Right renal cortex interstitium (tissue), 3 donors: ENCODE measurements at places on chromosomes 4 and X.

DNA sequence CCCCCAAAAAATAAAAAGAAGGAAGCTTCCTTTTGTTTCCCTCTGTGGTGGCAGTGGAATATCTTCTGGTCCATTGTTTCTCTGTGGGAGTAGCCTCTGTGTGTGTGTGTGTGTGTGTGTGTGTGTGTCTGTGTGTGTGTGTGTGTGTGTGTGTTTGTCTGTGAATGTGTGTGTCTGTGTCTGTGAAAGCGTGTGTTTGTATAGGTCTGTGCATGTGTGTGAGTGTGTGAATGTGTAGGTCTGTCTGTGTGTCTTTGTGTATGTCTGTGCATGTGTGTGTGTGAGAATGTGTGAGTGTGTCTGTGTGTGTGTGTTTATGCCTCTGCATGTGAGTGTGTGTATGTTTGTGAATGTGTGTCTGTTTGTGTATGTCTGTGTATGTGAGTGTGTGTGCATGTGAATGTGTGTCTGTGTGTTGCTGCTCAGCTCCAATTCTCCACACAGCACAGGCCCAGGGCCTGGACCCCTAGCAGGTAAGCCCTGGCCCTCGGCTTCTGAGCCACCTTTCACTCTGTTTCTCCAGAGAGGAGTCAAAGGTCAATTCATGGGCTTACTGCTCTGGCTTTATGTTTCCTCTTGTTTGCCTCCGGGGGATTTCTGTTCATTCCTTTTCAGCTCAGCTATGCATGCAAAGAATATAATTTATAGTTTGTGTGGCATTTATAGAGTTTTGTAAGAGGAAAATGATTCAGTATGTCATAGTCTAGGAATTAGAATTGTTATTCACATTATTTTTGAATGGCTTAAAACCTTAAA lies 89.8 kb downstream of the UCHL1 start:
- DNase-seq, result no peak

DNA sequence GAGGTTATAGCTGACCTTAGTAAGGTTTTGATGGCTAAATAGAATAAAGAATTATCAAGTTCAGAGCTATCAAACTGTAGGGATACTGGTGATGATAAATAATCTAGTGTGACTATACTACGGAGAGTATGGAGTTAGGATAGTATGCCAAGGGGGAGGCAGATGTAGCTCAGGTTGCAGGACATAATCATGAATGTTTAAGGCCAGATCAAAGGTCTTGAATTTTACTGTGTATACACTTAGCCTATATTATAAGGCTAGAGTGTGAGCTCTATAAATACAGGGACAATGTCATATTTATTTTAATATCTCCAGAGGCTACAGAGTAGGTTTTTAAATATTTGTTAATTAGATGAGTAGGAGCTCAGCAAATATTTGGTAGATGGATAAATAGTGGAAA lies 131.1 kb upstream of the STIM2 start:
- DNase-seq, result no peak

DNA sequence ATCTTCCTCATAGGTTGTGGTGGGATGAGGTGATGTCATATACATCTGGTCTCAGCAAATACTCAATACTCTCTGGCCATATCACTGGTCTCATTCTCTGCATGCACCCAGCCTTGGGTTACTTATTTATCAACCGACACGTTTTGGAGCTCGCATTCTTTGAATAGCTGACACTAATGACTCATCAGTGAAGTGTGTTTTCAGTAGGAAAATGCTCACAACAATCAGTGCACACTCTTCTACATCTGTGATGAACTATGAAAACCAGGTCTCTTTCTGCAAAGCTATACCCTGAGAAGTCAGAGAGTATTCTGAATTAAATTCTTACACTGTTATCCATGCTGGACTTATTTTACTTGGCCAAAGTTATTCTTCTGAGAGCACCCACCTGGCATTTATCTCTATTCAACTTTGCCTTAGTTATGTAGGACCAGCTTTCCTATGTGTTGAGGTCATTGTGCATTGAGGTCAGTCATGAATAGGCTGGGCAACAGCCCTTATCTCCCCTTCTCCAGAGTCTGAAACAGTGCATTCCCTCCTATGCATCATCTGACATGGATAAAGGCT lies 58.7 kb upstream of the DHX15 start:
- DNase-seq, result no peak

DNA sequence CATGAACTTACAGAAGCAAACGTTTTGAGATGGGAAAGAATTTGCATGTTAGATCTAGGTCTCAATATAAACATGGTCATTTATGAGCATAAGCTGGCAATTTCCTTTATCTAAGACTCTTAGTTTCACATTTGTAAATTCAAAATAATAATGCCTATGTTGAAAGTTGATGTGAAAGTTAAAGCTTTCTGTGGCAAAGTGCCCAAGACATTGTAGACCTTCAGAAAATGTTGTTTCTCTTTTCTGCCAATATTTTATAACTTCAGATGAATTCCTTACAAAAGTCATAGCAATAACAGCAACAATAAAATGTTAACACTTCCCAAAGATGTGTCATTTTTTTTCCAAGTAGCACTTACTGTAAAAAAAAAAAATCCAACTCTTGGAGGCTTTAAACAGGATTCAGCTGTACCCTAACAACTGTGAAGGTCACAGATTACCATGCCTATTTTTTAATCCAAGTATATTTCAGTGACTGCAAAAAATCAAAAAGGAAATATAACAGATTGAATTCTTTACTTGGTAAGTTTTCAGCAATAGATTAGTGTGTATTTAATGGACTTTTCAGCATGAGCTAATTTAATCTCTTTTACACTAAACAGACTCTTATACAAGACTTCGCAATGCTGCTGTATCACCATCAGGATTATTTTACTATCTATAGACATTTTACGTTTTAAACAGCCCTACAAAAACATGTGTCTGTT lies 206.5 kb upstream of the PDE5A start:
- no peak for DNase-seq

- no peak for DNase-seq
Observed at GRCh38 chr4:47017494-47017893, 13.9 kb upstream of the GABRB1 start.

GRCh38 chrX:362937-363620 lies 23.6 kb downstream of the PPP2R3B start:
- no peak for DNase-seq

- no peak for DNase-seq
Observed at GRCh38 chr4:123598331-123598730, 201.7 kb downstream of the SPRY1 start.

DNA sequence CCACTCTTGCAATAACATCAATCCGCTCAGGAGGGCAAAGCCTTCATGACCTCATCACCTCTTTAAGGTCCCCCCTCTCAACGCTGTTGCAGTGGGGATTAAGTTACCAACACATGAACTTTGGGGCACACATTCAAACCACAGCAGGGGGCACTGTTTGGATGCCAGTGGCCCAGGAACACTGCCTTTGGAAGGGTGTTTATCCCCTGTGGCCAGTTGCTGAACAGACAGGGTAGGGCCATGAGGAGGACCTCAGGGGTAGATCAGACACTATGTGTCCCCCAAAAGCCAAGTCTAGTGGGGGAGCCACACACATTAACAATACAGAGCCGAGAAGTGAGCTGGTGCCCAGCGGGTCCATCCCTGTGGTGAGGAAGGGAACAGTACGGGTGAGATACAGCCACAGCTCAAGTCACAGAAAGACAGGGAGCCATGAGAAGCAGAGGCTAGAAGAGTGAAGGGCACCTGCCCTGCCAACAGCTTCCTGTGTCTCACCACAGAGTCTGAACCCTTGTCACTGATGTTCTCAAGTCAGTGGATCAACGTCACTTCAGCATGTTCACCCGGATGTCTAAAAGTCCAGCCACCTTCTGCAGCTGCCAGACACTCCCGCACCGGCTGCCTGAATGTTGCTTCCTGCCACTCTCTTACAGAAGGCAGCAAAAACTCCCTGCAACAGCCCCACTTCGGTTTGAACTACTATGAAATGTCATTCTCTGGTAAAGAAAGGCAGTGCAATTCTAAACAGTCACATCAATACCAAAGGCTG lies 19.9 kb upstream of the MXD4 start:
- DNase-seq, result no peak

- DNase-seq, result no peak
Observed at GRCh38 chrX:147565237-147565636, 346.5 kb upstream of the FMR1 start.

GRCh38 chrX:44621078-44621477 lies 78.4 kb upstream of the FUNDC1 start:
- no peak for DNase-seq
